Stimulated activated CD8-positive, alpha-beta memory T cell treated with anti-CD3 and anti-CD28 coated beads, Interleukin-7, amount 100 ng/mL, for 1 hour (primary cell): ENCODE measurements at places on chromosomes 7 and 10.

GRCh38 chr10:13909516-13910258, 322.9 kb downstream of the PRPF18 start:
- DNase-seq, result no peak

- DNase-seq, result no peak
These were observed 27.2 kb upstream of the NCAPG2 start for GRCh38 chr7:158731761-158732160.

DNA sequence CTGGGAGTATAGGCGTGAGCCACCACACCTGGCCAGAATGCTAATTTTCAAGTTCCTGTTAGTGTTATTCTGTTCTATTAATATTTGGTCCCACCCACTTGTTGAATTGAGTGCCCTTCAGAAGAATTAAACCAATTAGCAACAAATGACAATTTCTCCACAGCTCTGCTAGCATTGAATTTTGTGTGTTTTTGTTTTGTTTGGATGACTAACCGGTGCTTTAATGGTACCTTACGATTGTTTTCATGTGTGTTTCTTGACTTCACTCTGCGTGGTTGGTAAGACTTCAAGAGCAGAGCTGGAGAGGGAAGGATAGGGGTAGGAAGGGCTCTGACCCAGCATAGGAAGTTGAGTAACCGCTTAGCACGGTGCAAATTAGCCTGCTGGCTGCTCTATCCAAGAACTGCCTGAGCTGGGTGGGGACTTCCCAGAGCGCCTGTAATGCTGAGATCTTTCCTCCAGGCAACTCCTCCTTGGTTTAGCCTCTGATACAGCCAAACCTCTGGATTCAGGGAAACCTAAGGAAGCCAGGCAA, 4.6 kb downstream of the ARPC1B start:
- DNase-seq, result no peak

- no peak for DNase-seq
These were observed 37.4 kb upstream of the CDCA7L start for GRCh38 chr7:21983056-21983455.

DNA sequence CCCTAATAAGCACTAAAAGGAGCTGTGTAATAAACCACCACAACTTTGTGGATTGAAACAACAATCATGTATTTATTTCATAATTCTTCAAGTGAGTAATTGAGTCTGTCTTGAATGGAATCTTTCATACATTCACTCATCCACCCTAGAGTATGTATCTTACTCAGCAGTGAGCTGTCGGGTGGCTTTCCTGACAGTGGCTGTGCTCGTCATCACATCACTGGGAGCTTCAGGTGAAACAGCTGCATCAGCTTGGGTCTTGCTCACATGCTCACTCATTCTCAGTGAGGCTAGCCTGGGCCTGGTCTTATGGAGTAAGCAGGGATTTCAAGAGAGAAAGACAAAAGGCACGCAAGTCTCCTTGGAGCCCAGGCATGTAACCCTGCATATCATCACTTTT, 271.4 kb downstream of the POM121L12 start:
- DNase-seq, result no peak

DNA sequence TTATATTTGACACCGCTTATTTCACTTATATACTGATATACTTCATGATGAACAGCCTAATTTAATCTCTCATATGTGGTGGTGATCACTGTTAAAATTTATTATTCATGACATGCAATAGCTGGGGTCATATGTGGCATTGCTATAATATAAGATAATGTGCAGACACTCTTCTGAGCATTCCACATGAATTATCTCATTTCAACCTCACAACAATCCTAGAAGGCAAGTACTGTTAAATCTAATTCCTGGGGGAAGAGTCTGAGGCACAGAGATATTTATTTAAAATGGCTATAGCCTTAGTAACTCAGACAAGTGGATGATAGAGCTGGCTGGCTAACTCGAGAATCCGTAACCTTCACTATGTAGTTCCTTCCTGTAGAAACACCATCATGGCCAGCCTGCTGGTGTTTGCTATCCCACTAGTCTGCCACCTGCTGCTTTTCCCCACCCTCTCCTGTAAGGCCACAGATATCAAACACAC, 46.6 kb upstream of the A1CF start:
- DNase-seq, result no peak

GRCh38 chr7:155652156-155653114, 8.0 kb downstream of the RBM33 start:
- DNase-seq, result no peak

DNA sequence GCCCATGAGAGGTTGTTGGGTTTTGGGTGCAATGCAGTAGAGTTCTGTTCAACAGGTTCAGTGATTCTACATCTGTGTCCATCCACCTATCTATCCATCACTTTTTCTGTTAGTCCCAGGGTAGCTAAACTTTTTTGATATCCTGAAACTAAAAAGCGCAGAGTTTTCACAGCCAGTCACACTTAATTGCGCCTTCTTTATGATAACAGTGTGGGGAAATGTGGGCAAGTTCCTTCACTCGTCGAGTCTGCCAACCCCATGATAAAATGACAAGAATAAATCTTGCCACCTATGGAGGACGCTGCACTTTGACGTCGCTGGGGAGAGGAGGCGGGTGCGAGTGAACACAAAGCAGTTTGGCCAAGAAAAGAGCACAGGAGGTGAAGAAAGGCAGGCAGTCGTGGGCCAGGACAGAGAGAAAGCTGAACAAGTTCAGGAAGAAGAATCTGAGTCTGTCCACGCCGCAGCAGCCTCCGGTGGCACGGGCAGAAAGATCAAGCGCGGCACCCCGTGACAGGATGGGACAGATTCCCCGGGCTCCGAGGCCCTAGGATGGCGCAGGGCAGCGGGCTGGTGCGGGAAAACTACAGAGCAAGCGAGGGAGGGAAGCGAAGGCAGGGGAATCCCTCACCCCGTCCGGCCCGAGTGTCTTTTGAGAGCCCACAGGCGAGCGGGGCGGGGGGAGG, 9.2 kb downstream of the SP8 start:
- no peak for DNase-seq

- no peak for DNase-seq
These were observed 16.8 kb upstream of the ABCB5 start for GRCh38 chr7:20598459-20599309.

- DNase-seq, result no peak
These were observed 47.2 kb downstream of the FAM107B start for GRCh38 chr10:14727465-14727864.

GRCh38 chr7:105199386-105199785, 185.4 kb downstream of the KMT2E start:
- no peak for DNase-seq

DNA sequence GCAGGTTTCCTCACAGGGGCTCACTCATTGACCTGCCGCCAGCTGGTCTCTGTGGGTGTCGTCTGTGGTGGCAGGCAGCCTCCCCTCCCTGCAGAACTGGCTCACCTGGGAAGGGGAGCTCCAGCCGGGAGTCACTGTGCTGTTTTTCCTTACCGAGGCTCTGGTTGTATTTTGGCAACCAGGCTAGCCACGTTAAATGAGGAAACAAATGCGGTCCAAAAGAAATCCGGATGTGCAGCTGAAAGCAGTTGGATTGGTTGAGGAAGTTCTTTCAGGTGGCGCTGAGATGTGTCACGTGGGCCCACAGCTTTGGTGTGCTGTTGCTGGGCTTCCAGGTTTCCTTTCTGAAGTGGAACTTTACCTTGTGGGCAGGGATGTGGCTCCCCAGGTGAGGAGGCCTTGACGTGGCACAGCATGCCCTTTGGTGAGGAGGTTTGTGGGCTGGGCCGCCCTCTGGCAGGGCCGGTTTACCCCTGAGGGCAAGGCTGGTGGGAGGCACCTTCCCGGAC, 14.2 kb downstream of the MTURN start:
- DNase-seq, result no peak

DNA sequence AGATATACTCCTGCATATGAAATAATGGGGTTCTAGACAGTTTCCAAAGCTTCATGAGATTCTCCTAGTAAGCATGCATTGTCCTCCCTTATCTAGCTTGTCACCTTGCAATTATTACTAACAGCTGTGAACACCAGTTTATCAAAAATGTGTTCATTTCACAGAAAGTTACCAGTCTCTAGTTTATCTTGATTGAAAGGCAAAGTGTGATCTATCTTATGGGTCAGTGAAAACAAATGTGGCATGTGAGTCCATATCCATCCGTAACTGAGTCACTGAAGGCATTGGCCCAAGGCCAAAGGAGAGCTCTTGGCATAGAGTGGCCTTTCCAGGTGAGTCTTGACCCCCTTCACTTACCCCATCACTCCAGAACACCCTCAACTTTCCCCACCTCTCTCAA, 53.2 kb downstream of the GSAP start:
- DNase-seq, result no peak

DNA sequence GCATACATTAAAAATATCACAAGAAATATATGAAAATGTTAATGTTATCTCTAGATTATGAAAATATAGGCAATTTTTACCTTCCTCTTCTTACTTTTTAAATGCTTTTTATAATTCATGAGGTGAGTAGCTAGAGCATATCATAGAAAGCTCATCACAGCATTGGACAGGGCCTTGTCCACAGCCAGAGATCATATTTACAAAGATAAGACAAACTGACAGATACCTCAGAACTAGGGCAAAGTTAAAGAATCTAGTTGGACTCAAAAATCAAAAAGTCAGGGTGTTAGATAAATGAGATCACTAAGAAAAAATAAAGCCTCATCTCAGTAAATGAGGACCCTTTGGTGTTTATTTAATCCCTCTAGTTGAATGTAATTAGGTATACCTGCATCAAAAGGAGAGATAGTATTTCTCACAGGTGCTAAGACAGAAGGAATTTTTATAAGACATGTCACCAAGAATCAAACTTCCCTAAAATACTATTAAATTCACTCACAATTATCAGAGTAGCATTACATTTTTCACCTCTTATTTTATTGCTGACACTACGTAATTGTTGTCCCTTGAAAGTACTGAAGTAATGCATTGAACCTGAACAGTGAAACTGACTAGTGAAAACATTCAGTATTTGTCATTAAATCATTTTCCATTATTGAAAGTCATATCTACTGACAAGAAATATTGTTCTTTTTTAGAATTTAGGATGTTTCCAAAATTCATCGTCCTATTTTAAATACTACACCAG, 25.6 kb downstream of the CFAP69 start:
- no peak for DNase-seq

- no peak for DNase-seq
These were observed 303.2 kb downstream of the EXOC4 start for GRCh38 chr7:133556048-133556447.

GRCh38 chr10:1056326-1057105, at the start of gene WDR37:
Gene WDR37, plus strand, starts transcription at chr10:1056385. Its CDS starts 15,771 bp downstream, at chr10:1072156.
- peak; percentile 78 for DNase-seq

GRCh38 chr10:70190581-70190980, 20.3 kb upstream of the SAR1A start:
- no peak for DNase-seq

DNA sequence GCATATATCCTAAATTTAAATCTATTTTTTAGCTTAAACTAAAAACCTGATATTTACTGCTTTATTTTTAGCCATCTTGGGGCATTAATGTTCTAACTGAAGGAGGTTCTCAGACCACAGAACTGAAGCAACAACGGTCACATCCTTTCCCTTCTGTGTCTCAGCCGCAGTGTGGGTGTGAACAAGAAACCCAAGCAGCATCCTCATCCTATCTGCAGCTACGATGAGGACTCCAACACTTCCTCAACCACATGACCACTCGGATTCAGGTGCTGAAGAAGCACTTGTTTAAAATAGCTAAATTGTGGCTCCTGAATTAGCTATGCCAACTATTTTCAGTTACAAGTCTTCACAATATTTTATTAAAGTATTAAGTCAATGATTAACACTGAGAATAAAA, 5.3 kb downstream of the ESYT2 start:
- DNase-seq, result no peak

GRCh38 chr10:102001435-102002068, 54.4 kb downstream of the ARMH3 start:
- DNase-seq, result no peak

GRCh38 chr7:101580596-101580995, 48.5 kb downstream of the MYL10 start:
- DNase-seq, result no peak

GRCh38 chr10:124367414-124367813, 51.3 kb downstream of the OAT start:
- no peak for DNase-seq
